ENCODE measurements at places on chromosomes 5 and 9. TPM values are rescaled to one million over a fixed set of nuclear protein-coding genes. Genes with fewer than 3 reads are reported as not detected.

SV2C gene
- total RNA-seq, result not detected

SPOCK1 gene
- total RNA-seq, result 727 TPM

BARX1 gene
- total RNA-seq, result not detected

TMEFF1 gene
- 5.0 TPM for total RNA-seq

ACTBL2 gene
- 0.23 TPM for total RNA-seq

SLC27A6 gene
- not detected for total RNA-seq

PCDHA9 gene
- total RNA-seq, result under 0.01 TPM

GGTA1 gene
- 0.12 TPM for total RNA-seq

FOXD4L5 gene
- total RNA-seq, result 0.08 TPM

OTULINL gene
- 0.08 TPM for total RNA-seq

EFNA5 gene
- total RNA-seq, result 4.4 TPM

NR3C1 gene
- 36.7 TPM for total RNA-seq

SPATA31D1 gene
- not detected for total RNA-seq

SLC25A48 gene
- not detected for total RNA-seq

SLIT3 gene
- total RNA-seq, result 27.8 TPM

PPIC gene
- total RNA-seq, result 131 TPM

FOXD4L4 gene
- 0.08 TPM for total RNA-seq

SH2D3C gene
- 0.08 TPM for total RNA-seq

NDUFAF2 gene
- 27.7 TPM for total RNA-seq

SVEP1 gene
- total RNA-seq, result 9.8 TPM

ESM1 gene
- 3.0 TPM for total RNA-seq

SLC23A1 gene
- total RNA-seq, result not detected

PCDHGA10 gene
- 4.2 TPM for total RNA-seq

AFAP1L1 gene
- 5.6 TPM for total RNA-seq

KCNV2 gene
- total RNA-seq, result not detected

CNTFR gene
- 0.12 TPM for total RNA-seq

PCDHGB3 gene
- total RNA-seq, result 3.5 TPM

SMIM33 gene
- total RNA-seq, result not detected

NOTCH1 gene
- 11.8 TPM for total RNA-seq

SH3GL2 gene
- not detected for total RNA-seq

RALGPS1 gene
- total RNA-seq, result 2.6 TPM

CMBL gene
- total RNA-seq, result 21.6 TPM

LURAP1L gene
- 29.0 TPM for total RNA-seq

SPATA31A3 gene
- not detected for total RNA-seq

SPINK7 gene
- total RNA-seq, result not detected

PCDHGA11 gene
- total RNA-seq, result 4.7 TPM

CRB2 gene
- total RNA-seq, result not detected

CDC20B gene
- not detected for total RNA-seq

ANXA2R gene
- 1.4 TPM for total RNA-seq

PCSK5 gene
- total RNA-seq, result 5.0 TPM

MCIDAS gene
- total RNA-seq, result not detected

Measured in smooth muscle cell of the coronary artery (primary cell).